ENCODE measurements at places on chromosomes 2 and 18. TPM values are rescaled to one million over a fixed set of nuclear protein-coding genes. Genes with fewer than 3 reads are reported as not detected.

The ATP9B gene
- polyA plus RNA-seq: 14.7 TPM

The HOXD1 gene
- polyA plus RNA-seq: not detected

GRCh38 chr2:86062043-86062442 is 43.6 kb downstream of the POLR1A start:
- no peak overlapping the region for H3K4me3 ChIP-seq
- H3K27me3 ChIP-seq: no peaks in the 10 kb centered on the region
- H3K27ac ChIP-seq: no peak overlapping the region
- H3K4me1 ChIP-seq: peaks cover 8% of the 10 kb centered on the region
- no peak for DNase-seq
- H3K36me3 ChIP-seq: peaks cover 50% of the 10 kb centered on the region

- H3K27me3 ChIP-seq: peaks cover 97% of the 10 kb centered on the region
- no peak for DNase-seq
- no peak overlapping the region for H3K4me3 ChIP-seq
- no peak overlapping the region for H3K27ac ChIP-seq
- peaks cover 18% of the 10 kb centered on the region for H3K4me1 ChIP-seq
These were observed 171.3 kb upstream of the ID2 start for GRCh38 chr2:8510519-8510918.

- H3K27me3 ChIP-seq: no peaks in the 10 kb centered on the region
- DNase-seq: no peak
- H3K36me3 ChIP-seq: no peaks in the 10 kb centered on the region
- H3K27ac ChIP-seq: no peak overlapping the region
These were observed 46.2 kb upstream of the TRIM43B start for GRCh38 chr2:95530734-95531133.
